Activated T-helper 2 cell treated with anti-CD3 and anti-CD28 coated beads, Interferon-gamma antibody, Interleukin-2, Interleukin-4, amounts not matched to agents 10 μg/mL and 5 μg/mL and 100 μg/mL, durations not matched to agents 14 hours and 24 hours and 36 hours (primary cell): ENCODE measurements at places on chromosomes 5 and 9. TPM values are rescaled to one million over a fixed set of nuclear protein-coding genes. Genes with fewer than 3 reads are reported as not detected.

- no peak for DNase-seq
Observed at GRCh38 chr9:103169798-103170197, 174.7 kb downstream of the CYLC2 start.

GRCh38 chr5:72355706-72356299, 35.6 kb downstream of the PTCD2 start:
- no peak for DNase-seq

DNA sequence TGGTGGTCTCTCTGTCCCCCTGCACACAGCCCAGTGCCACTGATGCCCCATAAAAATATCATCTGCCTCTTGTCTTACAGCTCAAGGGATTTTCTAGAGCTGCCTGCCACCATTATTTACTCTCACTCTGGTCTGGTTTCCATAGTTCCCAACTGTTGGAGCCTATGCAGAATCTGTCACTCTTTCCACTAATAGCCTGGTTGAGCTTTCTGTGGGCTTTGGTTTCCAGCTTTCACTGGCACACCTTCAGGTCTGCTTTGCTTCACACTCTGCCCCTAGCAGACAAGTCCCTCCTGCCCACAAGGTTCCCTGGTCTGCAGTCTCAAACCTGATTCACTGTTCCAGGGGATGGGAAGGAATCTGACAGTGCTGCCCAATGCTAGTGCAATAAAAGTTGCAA, 103.0 kb upstream of the FTMT start:
- DNase-seq, result no peak

Gene LVRN
- 0.07 TPM in 1 of 2 replicates, not detected in the other for total RNA-seq

- no peak for DNase-seq
Observed at GRCh38 chr5:90915393-90915792, 356.8 kb downstream of the ADGRV1 start.

Gene ICE1
- 31.8 and 33.9 TPM in 2 replicates for total RNA-seq

Gene FAM200C
- 1.3 and 1.4 TPM in 2 replicates for total RNA-seq

DNA sequence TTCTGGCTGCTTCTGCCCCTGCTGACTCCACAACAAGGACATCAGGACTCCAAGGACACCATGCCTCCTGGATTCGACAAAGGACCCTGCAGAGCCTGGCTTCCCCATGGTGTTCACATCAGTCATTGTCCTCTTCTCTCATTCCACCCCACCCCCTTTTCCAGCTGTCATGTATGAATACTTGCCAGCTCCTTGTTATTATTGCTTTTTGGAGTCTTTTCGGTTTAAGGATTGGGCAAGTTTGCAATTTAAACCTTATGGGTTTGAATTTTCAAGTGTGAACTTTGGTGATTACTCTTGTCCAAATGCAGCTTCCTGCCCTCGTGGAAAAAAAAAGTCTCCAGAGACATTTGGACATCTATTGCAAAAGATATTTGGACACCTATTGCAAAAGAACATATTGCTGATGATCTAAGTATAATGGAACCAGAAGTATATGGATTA, 14.2 kb upstream of the LVRN start:
- DNase-seq, result no peak

Gene ACTBL2
- not detected in 2 replicates for total RNA-seq

GRCh38 chr9:3968891-3969290, 331.0 kb downstream of the GLIS3 start:
- no peak for DNase-seq

Gene FGF10
- not detected in 2 replicates for total RNA-seq

Gene QRFP
- total RNA-seq, result not detected in 2 replicates

GRCh38 chr9:79707589-79707988, 135.8 kb downstream of the TLE4 start:
- DNase-seq, result no peak

Gene ST8SIA4
- 79.1 and 82.3 TPM in 2 replicates for total RNA-seq

DNA sequence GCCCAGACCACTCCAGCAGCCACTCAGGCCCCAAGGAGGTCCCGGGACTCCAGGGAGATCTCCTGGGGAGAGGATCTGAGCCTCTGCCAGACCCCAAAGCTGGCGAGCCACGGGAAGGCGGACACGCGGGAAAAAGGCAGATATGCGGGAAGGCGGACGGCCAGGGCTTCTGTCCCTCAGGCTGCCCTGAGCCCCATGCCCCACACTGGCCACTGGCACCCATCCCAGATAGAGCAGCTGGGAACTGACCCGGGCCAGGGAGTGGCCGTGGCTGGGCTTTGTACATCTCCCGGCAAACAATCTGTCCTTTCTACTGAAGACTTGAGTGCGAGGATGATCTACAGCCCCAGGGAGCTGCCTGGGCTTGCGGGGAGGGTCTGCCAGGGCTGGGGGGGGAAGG, 21.1 kb upstream of the NOTCH1 start:
- no peak for DNase-seq

- DNase-seq, result no peak
Observed at GRCh38 chr5:124670722-124671184, 75.7 kb downstream of the ZNF608 start.

Gene NEURL1B
- total RNA-seq, result 0.37 TPM in 2 replicates

DNA sequence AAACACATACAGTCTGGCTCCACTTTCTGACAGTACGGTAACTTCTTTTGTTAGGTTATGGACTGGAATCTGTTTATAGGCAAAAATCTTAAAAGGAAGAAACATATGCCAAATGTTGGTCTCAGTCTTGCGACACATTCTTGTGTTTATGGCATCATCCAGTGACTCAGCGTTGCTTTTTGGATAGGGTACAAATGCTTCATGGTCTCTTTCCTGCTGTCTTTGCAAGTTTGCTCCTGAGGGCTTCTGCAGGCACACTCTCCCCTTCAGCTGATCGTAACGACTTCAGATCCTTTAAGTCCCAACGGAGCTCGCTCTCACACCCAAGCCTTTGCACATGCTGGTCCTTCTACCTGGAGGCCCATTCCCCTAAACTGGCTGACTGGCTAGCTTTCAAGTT, 23.6 kb upstream of the TNFSF8 start:
- no peak for DNase-seq

- no peak for DNase-seq
Observed at GRCh38 chr5:149030392-149030791, 32.5 kb downstream of the SH3TC2 start.

DNA sequence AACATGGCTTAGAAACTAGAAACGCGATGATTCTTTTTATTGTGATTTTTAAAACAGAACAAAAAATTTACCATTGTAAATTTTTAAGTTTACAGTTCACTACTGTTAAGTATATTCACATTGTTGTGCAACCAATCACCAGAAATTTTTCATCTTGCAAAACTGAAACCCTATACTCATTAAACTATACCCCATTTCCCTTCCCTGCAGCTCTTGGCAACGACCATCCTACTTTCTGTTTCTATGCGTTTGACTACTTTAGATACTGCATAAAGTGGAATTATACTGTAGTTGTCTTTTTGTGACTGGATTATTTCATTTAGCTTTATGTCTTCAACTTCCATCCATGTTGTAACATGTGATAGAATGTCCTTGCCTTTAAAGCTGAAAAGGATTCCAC, 52.5 kb downstream of the SPOCK1 start:
- DNase-seq, result no peak

- no peak for DNase-seq
Observed at GRCh38 chr5:114192108-114192507, 169.8 kb upstream of the KCNN2 start.

Gene FIBCD1
- total RNA-seq, result not detected in 2 replicates

Gene TTC16
- total RNA-seq, result 0.18 TPM in 1 of 2 replicates, not detected in the other

Gene ATP10B
- total RNA-seq, result not detected in 2 replicates

DNA sequence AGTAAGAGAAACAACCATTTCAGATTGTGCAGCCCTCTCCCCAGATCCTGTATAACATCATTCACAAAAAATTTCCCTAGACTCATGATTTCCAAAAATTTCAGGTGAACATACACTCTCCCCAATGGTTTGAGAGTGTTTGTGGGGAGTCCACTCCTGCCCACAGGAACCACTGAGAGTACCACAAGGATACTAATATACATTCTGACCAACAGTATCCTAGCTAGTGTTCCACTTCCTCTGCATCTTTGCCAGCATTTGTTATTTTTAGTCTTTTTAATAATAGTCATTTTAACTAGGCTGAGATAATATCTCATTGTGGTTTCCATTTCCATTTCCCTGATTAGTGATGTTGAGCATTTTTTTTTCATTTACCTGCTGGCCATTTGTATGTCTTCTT, 155.4 kb downstream of the DTWD2 start:
- DNase-seq, result no peak

DNA sequence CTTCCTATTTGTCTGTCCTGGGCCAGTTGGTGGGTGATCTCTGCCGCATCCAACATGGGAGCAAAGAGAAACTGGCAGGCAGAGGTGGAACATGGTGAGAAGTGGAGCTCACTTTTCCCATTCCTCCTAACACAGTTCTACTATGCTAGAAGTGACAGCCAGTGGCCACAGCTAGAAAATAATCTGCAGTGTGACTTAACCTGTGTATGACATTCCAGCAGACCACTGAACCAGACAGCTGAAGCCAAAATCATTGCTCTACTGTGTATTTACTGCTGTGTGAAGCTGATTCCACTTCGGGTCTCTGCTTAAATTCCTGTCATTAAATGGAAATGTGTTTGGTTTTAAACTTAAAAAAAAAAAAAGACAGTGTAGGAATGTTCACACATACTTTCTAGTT, 523.0 kb downstream of the MTRR start:
- no peak for DNase-seq

Gene FBP2
- total RNA-seq, result not detected in 2 replicates

DNA sequence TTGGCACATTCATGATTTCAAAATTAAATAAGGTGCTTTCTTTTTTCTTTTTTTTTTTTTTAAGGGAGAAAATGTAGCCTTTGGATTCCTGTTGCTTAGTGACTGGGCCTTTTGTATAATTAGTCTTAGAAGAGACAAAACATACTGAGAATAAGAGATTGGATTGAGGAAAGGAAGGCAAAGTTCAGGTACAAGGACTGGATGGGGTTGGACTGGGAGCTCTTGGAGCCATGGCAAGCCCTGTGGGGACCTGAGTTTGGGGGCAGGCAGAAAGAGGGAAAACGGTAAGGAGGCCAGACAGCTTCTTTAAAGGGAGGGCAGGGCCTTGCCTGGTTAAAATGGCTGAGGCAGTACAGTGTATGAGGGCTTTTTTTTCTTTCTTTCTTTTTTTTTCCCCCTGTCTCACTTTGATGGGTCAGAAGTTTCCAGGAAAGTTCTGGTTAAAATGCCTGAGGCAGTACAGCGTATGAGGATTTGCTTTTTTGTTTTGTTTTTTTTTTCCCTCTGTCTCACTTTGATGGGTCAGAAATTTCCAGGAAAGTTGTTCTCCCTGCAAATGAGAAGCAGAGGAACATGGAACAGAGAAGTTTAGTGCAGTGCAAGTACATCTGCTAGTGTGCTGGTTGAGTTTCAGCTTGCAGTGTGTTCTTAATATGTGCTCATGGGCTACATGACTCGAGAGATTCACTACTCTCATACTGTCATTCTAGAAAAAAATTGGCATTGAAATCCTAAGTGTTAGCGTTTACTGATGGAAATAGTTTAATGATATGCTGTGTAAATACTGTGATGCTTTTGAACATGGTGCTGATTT, 16.8 kb downstream of the SNX18 start:
- no peak for DNase-seq

Gene NKD2
- 14.4 TPM in 2 replicates for total RNA-seq

- no peak for DNase-seq
Observed at GRCh38 chr5:10734037-10734709, 26.9 kb downstream of the DAP start.

DNA sequence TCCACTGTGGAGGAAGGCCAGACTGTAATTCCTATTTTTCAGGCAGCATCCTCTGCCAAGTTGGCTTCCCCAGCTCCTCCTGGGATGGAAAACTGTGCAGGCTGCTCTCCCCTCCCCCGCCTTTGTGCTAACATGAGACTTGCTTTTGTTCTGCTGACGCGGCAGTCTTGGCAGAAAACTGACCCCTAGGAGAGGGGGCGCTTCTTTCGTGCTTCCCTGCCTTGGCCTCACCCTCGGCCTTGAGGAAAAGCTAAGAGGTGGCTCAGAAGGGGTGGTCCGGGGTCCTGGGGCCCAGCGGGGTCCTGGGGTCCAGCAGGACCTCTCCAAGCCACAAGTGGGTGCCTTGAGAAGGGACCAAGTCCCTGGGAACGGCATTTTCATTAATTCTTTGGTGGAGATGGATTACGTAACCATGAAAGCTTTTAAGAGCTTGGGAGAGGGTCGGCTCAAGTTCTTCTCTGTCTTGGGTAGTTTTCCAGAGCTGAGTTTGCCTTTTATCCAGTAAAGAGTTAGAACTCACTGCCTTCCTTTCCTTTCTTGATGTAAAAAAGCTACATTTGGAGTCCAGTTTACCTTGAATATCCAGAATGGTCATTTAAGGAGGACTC, 51.0 kb downstream of the SH3PXD2B start:
- DNase-seq, result no peak

GRCh38 chr5:1718669-1719068, 81.0 kb downstream of the MRPL36 start:
- no peak for DNase-seq

DNA sequence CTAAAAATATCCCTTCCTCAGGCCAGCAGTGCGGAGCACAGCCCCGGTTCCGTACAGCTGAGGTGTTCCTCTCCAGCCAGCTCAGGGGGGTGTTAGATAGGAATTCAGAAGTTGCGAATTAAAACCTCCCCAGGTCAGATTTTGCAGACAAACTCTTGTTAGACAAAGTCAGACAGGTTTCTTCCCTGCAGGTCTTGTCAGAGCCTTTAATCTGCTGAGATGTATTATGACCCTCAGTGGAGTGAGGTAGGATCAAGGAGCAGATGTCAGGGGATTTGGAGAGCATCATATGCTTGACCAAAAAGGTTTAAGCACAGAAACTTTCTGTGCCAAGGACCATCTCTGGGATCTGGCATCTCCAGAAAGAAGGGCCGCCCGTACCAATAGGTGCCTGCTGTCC, 60.1 kb downstream of the NTNG2 start:
- no peak for DNase-seq

DNA sequence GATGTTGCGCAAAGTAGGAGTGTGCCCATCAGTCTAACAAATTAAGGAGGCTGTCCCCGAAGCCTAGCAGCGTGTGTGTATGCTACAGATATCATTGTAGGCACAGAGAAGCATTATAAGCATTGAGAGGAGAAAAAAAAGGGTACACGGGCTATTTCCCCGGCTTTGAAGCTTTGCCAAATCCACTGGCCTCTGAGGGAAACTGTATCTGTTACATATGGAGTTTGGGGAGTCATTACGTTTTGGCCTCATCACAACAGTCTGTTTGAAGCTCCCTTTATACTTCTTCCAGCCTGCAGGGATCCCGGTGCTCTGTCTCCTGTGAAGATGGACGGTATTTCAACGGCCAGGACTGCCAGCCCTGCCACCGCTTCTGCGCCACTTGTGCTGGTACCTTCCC, 205.9 kb downstream of the RFK start:
- no peak for DNase-seq

Gene IL7R
- 60.9 and 66.9 TPM in 2 replicates for total RNA-seq

Gene SLCO6A1
- total RNA-seq, result not detected in 2 replicates

DNA sequence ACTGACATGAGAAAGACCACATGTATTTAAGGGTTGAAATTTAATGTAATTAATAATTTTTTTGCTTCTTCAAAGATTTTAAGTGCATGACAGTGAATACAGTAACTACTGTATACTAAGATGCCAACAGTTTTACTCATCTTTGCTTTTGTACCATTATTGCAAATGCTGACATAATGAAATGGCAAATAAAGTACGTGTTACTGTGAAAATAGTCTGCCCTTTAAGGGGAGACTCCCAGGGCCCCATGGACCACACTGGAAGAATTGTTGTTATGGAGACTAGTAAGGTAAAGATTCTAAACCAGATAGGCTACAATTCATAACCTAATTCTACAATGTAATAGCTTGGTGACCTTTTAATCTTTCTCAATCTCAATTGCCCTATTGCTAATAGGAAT, 84.7 kb downstream of the NR3C1 start:
- DNase-seq, result no peak
